Colonic mucosa (tissue), 4 donors: ENCODE measurements at places on chromosomes 2 and 18.

- DNase-seq = peak; percentile 53
These were observed 153.6 kb downstream of the TDRD15 start for GRCh38 chr2:21277068-21278056.

DNA sequence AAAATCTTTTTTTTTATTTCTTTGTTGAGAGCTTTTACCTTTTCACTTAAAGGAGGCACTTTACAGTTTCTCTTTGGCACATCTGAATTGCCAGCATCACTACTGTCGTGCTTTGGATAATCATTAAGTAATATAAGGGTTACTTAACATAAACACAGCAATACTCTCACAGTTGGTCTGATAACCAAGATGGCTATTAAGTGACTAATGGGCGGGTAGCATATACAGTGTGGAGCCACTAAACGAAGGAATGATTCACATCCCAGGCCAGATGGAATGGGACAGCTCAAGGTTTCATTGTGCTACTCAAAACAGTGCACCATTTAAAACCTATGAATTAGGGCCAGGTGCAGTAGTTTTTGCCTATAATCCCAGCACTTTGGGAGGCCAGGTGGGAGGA, 28.1 kb downstream of the USP37 start:
- no peak for DNase-seq

DNA sequence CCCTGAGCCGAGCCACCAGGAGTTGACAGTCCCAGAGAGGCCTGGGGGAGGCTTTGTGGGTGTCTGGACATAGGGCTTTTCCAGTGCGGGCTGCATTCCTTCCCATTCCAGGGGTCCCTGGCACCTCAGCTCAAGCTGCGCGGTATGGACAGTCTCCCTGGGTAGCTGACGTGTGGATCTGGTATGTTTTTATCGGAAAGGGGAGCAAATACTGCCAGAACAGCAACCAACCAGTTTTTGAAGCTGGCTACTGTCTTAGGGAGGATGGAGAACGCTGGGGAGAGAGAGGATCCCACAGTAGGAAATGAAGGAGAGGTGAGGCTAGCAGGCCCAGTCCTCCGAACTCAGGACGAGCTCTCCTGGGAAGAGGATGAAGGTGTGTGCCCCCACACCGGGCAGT, 103.8 kb upstream of the APCDD1 start:
- no peak for DNase-seq

DNA sequence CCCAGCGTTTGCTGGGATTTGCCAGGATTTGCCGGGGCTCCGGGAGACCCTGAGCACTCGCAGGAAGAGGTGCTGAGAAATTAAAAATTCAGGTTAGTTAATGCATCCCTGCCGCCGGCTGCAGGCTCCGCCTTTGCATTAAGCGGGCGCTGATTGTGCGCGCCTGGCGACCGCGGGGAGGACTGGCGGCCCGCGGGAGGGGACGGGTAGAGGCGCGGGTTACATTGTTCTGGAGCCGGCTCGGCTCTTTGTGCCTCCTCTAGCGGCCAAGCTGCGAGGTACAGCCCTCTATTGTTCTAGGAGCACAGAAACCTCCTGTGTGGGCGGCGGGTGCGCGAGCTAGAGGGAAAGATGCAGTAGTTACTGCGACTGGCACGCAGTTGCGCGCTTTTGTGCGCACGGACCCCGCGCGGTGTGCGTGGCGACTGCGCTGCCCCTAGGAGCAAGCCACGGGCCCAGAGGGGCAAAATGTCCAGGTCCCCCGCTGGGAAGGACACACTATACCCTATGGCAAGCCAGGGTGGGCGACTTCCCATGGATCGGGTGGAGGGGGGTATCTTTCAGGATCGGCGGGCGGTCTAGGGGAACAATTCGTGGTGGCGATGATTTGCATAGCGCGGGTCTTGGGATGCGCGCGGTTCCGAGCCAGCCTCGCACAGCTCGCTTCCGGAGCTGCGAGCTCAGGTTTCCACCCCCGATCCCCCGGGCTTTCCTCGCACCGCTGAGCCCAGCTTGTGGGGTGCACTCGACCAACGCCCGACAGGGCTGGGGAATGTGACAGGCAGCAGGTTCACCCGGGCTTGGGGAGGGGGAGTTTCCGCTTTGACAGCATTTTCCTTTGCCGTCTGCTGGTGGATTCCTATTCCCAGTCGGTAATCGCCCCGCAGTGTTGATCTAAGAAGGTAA, 2.8 kb downstream of the ONECUT2 start:
- DNase-seq = peak; percentile 55
